ENCODE measurements at places on chromosomes 12 and 14. TPM values are rescaled to one million over a fixed set of nuclear protein-coding genes. Genes with fewer than 3 reads are reported as not detected.

DNA sequence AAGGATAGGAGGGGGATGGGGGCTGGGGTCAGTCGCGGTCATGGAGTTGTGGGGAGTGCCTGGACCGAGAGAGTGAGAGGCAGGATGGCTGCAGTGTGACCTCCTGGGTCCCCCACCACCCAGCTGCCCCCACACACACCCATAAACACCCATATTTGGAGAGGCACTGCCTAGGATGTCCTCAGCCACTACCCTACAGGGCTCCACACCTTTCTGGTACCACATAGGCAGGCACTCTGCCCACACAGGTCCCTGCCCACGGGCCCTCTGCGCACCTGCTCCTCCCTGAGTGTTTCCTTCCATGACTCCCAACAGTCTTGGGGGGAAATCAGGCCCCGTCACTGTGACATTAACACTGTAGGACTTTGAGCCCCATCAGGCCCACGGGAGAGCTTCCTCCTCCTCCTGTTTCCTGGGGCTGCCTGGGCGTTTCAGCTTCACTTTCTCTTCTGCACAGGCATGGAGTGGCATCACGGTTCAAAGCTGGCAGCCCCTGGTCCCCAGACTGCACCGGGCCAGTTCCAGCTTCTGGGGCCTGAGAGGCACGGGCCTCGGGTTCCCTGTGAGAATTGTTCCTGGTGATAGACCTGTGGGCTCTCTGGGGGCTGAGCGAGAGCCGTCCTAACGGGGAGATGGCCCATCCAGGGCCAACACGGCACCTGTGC lies 207.0 kb upstream of the C14orf180 start:
- no peaks in the 10 kb centered on the region for H3K4me1 ChIP-seq
- no peak for DNase-seq
- no peak overlapping the region for H3K4me3 ChIP-seq
- H3K36me3 ChIP-seq, result no peaks in the 10 kb centered on the region
- no peaks in the 10 kb centered on the region for H3K27me3 ChIP-seq
- no peak overlapping the region for H3K27ac ChIP-seq

- no peaks in the 10 kb centered on the region for H3K36me3 ChIP-seq
- DNase-seq, result no peak
- H3K27ac ChIP-seq, result no peak overlapping the region
- no peak overlapping the region for H3K4me3 ChIP-seq
- no peaks in the 10 kb centered on the region for H3K4me1 ChIP-seq
These were observed 583.9 kb downstream of the ALG10 start for GRCh38 chr12:34605955-34606748.

DNA sequence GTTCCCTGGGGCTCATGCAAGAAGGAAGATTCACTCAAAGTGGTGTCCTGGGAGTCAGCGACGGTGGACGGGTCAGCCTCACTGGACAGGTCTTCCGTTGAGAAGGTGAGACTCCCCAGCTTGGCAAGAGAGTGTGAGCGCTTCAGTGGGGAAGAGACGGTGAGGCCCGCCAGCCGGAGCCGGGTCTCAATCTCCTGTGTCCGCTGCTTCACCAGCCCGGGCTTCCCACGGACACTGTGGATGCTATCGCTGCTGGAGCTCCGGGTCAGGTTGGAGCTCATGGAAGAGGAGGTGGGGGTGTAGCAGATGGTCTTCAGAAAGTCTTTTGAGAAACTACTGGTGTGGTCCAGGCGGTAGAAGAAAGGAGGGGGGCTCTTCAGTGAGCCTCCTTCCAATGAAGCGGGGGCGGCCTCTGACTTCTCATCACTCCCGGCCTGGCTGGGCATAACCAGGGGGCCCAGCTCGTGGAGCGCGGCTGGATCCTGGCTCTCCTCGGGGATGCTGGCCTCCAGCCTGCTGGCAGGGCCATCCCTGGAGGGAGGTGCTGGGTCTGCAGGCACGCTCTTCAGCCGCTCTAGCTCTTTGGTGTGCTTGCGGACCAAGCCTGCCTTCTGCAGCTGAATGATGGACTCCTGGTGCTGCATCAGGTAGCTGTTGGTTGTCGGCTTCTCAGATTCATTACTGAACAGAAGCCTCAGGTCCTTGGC lies 56.9 kb upstream of the CORO1C start:
- no peak overlapping the region for H3K4me3 ChIP-seq
- no peak for DNase-seq
- H3K4me1 ChIP-seq, result no peaks in the 10 kb centered on the region
- peaks cover 44% of the 10 kb centered on the region for H3K36me3 ChIP-seq

DNA sequence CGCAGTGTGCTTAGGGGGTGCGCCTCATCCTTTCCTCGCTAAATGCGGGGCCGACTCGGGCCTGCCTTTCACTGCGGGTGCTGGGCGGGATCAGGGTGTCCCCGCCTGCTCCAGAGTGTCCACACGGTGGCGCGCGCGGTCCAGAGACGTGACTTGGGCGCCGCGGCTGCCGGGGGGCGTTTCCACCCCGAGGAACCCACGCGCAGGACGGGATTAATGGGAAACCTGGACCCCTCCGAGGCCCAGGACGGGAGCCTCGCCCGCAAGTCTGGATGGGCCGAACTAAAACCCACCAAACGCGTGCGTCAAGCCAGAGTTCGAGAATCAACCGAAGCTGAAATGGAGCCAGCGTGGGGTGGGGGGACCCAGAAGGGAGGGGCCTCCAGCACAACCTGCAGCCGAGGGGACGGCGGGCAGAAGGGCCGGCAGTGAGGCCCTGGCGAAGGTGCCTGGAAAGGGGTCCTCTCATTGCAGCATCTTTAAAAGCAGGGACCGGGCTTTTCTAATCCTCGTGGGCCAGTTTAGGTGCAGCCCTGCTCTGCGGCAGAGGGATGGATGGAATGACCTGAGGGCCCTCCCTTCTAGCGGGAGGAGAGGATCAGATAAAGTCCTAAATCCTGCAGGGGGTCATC lies 93.3 kb downstream of the NINJ2 start:
- peak overlapping the region; percentile 67 for H3K27ac ChIP-seq
- no peaks in the 10 kb centered on the region for H3K36me3 ChIP-seq
- H3K4me3 ChIP-seq, result peak overlapping the region; percentile 76
- H3K27me3 ChIP-seq, result no peaks in the 10 kb centered on the region

GRCh38 chr12:11397366-11397765 lies 2.0 kb upstream of the PRB2 start:
- DNase-seq, result no peak
- H3K4me3 ChIP-seq, result no peak overlapping the region
- H3K27ac ChIP-seq, result no peak overlapping the region
- no peaks in the 10 kb centered on the region for H3K27me3 ChIP-seq
- no peaks in the 10 kb centered on the region for H3K4me1 ChIP-seq
- H3K36me3 ChIP-seq, result no peaks in the 10 kb centered on the region

GRCh38 chr14:80965037-80965436 lies 9.6 kb downstream of the TSHR start:
- DNase-seq, result no peak
- no peak overlapping the region for H3K4me3 ChIP-seq
- no peaks in the 10 kb centered on the region for H3K4me1 ChIP-seq
- H3K27me3 ChIP-seq, result no peaks in the 10 kb centered on the region
- H3K27ac ChIP-seq, result no peak overlapping the region

GRCh38 chr14:70909733-70910614 lies 2.7 kb downstream of the PCNX1 start:
- DNase-seq, result peak; percentile 48
- H3K27ac ChIP-seq, result no peak overlapping the region
- H3K4me1 ChIP-seq, result peaks cover 3% of the 10 kb centered on the region

GRCh38 chr12:116172224-116172849 lies 105.2 kb downstream of the MED13L start:
- H3K4me1 ChIP-seq, result no peaks in the 10 kb centered on the region
- no peak overlapping the region for H3K4me3 ChIP-seq
- no peak overlapping the region for H3K27ac ChIP-seq
- no peak for DNase-seq

GRCh38 chr12:121096199-121096798 lies 36.4 kb upstream of the P2RX7 start:
- H3K4me1 ChIP-seq, result no peaks in the 10 kb centered on the region
- no peaks in the 10 kb centered on the region for H3K36me3 ChIP-seq
- no peak overlapping the region for H3K27ac ChIP-seq
- DNase-seq, result no peak
- no peaks in the 10 kb centered on the region for H3K27me3 ChIP-seq

DNA sequence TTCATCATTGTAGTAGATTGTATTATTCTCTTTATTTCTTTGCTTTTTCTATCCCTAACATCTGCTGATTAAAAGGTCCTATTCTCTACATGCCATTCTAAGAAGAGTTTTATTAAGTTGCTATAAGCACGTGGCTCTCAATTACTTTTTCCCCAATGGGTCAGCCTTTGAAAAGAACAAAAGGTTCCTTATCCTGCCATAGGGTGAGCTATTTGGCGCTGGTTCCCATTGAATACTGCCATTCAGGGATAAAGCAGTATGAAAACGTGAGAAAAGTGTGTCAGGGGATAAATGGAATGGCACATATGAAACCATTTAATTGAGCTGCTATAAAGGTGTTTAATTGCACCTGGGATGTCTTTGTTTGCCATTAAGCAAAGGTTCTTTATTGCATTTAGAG lies 80.9 kb downstream of the SYNE2 start:
- H3K36me3 ChIP-seq, result no peaks in the 10 kb centered on the region
- no peak overlapping the region for H3K27ac ChIP-seq
- no peaks in the 10 kb centered on the region for H3K27me3 ChIP-seq
- H3K4me3 ChIP-seq, result no peak overlapping the region
- no peak for DNase-seq

GRCh38 chr12:108977360-108977759 lies 43.5 kb downstream of the SVOP start:
- no peak overlapping the region for H3K27ac ChIP-seq
- H3K4me3 ChIP-seq, result no peak overlapping the region
- no peaks in the 10 kb centered on the region for H3K27me3 ChIP-seq
- no peaks in the 10 kb centered on the region for H3K36me3 ChIP-seq
- no peaks in the 10 kb centered on the region for H3K4me1 ChIP-seq

- no peaks in the 10 kb centered on the region for H3K4me1 ChIP-seq
- H3K36me3 ChIP-seq, result no peaks in the 10 kb centered on the region
- DNase-seq, result no peak
- no peak overlapping the region for H3K27ac ChIP-seq
These were observed 79.6 kb upstream of the LGR5 start for GRCh38 chr12:71360013-71360412.

DNA sequence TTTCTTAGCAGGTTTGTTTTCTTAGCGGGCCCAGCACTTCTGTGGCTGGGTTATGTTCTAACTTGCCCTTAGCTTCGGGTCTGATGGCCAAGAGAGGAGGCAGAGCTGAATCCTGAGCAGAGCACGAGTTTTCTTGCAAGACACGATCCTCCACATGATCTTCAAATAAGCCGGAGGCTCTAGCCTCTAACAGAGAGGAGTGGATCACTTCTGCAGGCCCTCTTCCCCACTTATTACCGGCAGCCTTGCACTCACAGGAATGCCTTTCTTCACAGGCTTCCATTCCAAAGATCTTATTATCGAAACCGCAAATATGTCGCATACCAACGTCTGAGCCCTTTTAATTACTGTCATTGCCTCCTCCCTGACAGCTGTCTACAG lies 79.5 kb downstream of the SINHCAF start:
- DNase-seq, result peak; percentile 64
- no peaks in the 10 kb centered on the region for H3K27me3 ChIP-seq
- no peak overlapping the region for H3K4me3 ChIP-seq
- H3K27ac ChIP-seq, result no peak overlapping the region
- H3K36me3 ChIP-seq, result no peaks in the 10 kb centered on the region

GRCh38 chr14:33901426-33902155 lies 49.3 kb downstream of the EGLN3 start:
- H3K4me1 ChIP-seq, result no peaks in the 10 kb centered on the region
- H3K36me3 ChIP-seq, result no peaks in the 10 kb centered on the region
- H3K27me3 ChIP-seq, result no peaks in the 10 kb centered on the region
- no peak overlapping the region for H3K4me3 ChIP-seq

- peaks cover 2% of the 10 kb centered on the region for H3K4me1 ChIP-seq
- no peak overlapping the region for H3K4me3 ChIP-seq
- H3K27ac ChIP-seq, result no peak overlapping the region
- no peak for DNase-seq
These were observed 13.3 kb upstream of the NUMB start for GRCh38 chr14:73471582-73472184.

DNA sequence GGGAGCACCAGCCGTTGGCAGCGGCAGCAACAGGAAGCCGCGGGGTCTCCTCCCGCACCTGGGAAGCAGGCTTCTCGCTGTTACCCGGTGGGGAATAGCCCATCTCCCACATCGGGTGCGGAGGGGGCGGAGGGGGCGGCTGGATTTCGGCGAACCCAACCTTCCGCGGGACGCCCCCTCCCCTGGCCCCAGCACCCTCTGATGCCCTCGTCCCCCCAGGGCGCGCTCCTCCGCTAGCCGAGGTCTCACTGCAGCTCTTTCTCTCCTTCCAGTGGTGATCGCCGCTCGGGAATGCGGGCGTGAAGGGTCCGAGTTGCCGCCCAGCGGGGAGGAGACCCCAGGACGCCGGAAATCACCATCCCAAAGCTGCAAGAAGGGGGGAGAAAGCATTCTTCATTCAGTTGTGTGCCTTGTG lies 303 bp downstream of the SAMD4A start:
- H3K27me3 ChIP-seq, result no peaks in the 10 kb centered on the region
- H3K4me3 ChIP-seq, result peak overlapping the region; percentile 70
- DNase-seq, result peak; percentile 43
- peaks cover 2% of the 10 kb centered on the region for H3K36me3 ChIP-seq
- H3K27ac ChIP-seq, result peak overlapping the region; percentile 95

DNA sequence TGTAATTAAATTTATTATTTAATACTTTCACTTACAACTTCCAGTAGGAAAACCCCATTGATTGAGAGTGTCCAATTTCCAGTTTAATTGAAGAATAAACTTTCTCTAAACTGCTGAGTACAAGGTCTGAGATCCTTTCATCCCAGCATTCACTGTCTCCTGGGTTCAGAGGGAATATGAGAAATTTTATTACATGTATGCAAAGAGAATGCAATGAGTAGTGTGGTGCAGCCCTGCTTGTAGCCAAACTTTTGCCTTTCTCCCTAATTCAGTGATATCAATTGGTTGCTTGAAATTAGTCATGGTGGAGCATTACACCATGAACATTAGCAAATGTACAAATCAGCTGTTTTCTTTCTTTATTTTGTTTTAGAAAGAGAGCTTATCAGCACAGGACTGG lies 780.6 kb upstream of the MDGA2 start:
- H3K36me3 ChIP-seq, result no peaks in the 10 kb centered on the region
- H3K4me3 ChIP-seq, result no peak overlapping the region
- no peaks in the 10 kb centered on the region for H3K4me1 ChIP-seq
- no peaks in the 10 kb centered on the region for H3K27me3 ChIP-seq

GRCh38 chr12:46555406-46555852 lies 182.9 kb upstream of the SLC38A2 start:
- peak overlapping the region; percentile 27 for H3K4me3 ChIP-seq
- H3K27me3 ChIP-seq, result no peaks in the 10 kb centered on the region
- peaks cover 18% of the 10 kb centered on the region for H3K4me1 ChIP-seq
- no peaks in the 10 kb centered on the region for H3K36me3 ChIP-seq
- DNase-seq, result peak; percentile 91

The TOMM20L gene
- total RNA-seq, result not detected

The OR6C75 gene
- total RNA-seq, result not detected

The CEBPE gene
- total RNA-seq, result not detected

The NTS gene
- not detected for total RNA-seq

The C3AR1 gene
- total RNA-seq, result 0.17 TPM

The PTPRB gene
- total RNA-seq, result 0.66 TPM

The NGB gene
- not detected for total RNA-seq

The PTPRR gene
- total RNA-seq, result under 0.01 TPM

The CAPS2 gene
- total RNA-seq, result 9.2 TPM

The WSCD2 gene
- total RNA-seq, result under 0.01 TPM
